Stimulated activated CD8-positive, alpha-beta memory T cell treated with anti-CD3 and anti-CD28 coated beads, Interleukin-4, amount 100 ng/mL, for 4 hours (primary cell): ENCODE measurements at places on chromosomes 5 and 9.

GRCh38 chr9:119559986-119560385 is 190.8 kb upstream of the BRINP1 start:
- DNase-seq: no peak

DNA sequence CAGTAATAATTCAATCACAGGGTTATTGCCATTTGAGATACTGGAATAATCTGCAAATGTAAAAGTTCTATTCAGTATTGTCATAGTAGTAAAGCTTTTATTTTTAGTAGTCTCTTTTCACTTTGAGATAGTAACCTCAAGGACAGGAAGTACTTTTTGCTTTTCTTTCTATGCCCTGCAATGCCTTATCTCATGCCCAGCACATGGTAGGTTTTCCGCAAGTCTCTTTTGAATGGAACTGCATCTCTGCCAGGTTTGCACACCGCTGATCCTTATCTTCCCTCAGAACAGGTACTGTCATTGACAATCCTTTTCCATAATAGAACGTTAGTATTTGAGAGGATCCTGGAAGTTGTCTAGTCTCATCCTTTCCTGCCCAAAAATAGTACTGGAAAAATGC is 91.8 kb upstream of the IFNK start:
- DNase-seq: no peak

GRCh38 chr9:91312717-91313325 is 48.9 kb downstream of the AUH start:
- no peak for DNase-seq

- DNase-seq: no peak
These were observed 7.9 kb upstream of the SYK start for GRCh38 chr9:90793729-90794128.

DNA sequence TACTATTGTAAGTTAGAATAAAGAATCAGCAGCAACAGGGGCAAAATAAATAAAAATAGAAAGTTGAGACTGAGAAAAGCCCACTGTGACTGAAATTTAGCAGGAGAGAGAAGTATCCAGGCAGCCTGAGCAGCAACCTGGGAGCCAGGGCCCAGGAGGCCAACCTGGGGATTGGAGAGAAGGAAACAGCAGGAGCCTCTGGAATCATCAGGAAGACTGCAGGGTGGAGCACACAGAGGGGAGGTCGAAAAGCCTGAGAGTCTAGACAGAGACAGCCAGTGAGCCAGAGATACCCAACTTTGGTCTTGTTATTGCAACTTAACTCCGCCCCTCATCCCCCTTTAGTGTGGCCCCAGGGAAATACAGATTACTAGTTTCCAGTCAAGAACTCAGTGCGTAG is 98.6 kb downstream of the SLC1A3 start:
- no peak for DNase-seq

DNA sequence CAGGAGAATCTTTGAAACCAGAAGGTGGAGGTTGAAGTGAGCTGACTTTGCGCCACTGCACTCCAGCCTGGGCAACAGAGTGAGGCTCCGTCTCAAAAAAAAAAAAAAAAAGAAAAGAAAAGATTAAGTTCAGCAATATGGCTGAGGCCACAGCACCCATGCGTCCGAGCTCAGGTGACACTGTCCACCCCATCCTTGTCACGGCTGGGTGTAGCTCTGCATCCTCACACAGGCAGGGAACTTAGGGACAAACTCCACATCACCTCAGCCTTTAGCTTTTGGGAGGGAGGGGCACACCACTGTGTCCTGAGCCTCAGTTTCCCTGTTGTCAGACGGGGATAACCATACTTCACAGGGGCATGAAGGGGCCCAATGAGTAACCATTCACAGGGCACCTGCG is 15.5 kb downstream of the FGD3 start:
- no peak for DNase-seq

GRCh38 chr5:124952566-124952965 is 206.1 kb upstream of the ZNF608 start:
- no peak for DNase-seq

- no peak for DNase-seq
These were observed 61.8 kb downstream of the LRRC70 start for GRCh38 chr5:62640446-62640845.

DNA sequence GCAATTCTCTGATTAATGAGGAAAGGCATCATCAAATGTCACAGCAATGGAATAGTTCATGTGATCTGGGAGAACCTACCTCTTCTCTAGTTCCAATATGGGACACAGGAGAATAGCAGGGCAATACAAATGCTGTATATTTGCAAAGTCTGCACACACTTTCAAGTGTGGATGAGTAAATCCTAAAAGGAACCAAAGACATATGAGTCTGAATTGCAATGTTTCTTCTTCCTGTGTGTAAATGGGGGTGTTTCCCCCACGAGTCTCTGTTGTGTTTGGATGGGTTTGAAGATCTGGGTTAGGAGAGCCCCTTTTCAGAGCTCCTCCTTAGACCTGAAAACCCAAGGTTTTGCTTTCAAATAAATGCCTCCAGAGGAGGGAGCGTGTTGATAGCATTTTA is 26.9 kb downstream of the SLC46A2 start:
- DNase-seq: no peak

DNA sequence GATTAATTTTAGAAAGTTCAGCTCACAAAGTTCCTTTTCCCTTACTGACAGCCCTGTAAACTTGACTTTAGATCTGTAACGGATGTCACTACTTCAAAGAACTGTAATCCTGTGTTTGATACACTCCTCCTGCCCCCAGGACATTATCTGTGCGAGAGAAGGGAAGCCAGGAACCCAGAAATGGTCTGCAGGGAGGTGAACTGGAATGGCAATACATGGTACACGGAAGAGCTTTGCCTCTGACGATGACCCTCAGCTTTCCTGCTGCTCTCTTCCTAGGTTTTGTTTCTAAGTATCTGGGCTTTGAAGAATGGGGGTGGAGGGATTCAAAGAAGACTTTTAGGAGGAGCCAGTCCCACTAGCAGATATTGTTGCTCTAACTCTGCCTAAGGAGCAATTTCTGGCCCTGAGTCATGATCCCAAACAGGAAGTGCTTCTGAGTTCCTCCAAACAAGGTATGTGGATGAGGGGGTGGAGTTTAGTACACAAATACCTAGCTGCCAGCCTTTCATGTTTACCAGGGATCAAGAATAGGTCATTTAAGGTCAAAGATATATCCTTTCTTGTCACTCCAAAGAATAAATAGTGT is 43.4 kb upstream of the TMC1 start:
- DNase-seq: no peak

DNA sequence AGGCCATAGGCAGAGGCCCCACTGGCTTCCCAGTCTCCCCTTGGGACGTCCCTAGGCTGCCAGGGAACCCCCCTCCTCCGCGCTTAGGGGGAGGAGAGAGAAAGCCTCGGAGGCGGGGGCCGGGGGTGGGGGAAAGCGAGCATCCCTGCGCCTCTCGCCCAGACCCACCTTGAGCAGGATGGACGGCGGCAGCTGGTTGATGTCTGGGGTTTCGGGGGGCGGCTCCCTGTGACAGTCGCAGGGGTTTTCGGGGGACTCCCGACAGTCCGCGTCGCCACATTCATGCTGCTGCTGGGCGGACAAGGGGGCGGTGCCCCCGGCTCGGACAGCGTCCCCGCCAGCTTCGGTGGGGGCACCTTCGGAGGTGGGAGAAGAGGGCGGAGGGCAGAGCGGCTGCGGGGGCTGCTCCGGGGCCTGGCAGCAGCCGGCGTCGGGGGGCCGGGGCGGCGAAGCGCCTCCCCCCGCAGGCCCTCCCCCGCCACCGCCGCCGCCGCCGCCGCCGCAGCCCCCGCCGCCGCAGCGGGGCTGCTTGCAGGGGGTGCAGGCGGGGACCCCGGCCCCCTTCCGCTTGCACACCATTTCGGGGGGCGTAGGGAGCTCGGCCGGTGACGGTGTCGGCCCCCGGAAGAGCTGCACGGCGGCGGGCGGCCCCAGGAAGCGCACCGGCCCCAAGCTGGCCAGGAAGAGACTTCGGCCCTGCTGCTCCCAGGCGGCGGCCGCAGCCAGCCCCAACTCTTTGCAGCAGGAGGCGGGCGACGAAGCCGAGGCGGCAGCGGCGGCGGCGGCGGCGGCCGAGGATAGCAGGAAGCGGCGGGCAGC is 1.2 kb downstream of the FBXL17 start:
- DNase-seq: no peak

DNA sequence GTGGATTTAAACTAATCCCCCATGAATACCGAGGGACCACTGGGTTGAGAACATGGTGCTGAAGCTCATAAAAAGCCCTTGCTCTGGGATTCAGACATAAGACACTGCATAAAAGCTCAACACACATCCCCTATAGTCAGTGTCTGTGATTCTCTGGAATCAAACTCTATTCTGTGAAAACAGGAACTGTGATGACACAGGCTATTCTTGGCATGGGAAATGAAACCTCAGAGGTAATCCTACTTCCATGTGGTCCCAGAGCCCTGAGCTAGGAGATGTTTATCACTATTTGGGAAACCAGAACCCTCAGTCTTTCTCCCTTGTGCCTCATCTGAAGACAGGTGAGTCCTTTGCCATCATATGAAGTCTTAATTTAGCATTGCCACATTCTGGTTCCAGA is 135.4 kb upstream of the PRSS3 start:
- no peak for DNase-seq

DNA sequence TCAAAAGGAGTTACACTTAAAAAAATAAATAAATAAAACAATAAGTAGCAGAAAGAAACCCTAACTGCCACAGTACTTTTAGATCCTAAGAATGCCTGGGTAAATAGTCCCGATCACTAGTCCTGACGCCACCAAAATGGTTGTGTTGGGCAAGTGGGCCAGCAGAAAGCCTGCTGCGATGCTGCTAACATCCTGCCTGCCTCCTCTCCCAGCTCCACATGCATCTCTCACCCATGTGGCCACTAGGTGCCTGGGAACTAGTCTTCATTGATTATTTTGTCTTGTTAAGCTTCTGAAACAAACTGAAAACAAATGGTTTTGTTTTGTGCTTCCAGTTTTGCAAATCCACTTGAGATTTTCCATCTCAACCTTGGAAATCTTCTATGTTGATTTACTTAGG is 54.4 kb upstream of the TRAF1 start:
- DNase-seq: no peak

GRCh38 chr9:129182122-129182521 is 4.1 kb upstream of the IER5L start:
- DNase-seq: no peak

GRCh38 chr9:129289883-129290282 is 111.8 kb upstream of the IER5L start:
- no peak for DNase-seq

DNA sequence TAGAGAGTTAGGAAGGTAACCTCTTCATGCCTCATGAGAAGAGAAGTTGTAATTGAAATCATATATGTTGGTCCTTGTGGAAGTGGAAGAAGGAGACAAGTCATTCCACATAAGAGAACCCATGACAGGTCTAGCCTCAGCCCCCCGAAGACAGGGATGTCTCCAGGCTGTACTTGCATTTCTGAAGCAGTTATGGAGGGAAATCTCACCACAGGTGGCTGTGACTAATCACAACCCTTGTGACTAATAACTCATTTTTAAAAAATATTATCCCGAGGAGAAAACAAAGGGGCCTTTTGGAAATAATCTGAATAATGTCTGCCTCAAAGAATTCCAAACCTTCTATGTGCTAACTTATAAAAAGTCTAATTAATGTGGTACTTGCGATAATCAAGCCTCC is 262.1 kb upstream of the RPS23 start:
- DNase-seq: no peak

DNA sequence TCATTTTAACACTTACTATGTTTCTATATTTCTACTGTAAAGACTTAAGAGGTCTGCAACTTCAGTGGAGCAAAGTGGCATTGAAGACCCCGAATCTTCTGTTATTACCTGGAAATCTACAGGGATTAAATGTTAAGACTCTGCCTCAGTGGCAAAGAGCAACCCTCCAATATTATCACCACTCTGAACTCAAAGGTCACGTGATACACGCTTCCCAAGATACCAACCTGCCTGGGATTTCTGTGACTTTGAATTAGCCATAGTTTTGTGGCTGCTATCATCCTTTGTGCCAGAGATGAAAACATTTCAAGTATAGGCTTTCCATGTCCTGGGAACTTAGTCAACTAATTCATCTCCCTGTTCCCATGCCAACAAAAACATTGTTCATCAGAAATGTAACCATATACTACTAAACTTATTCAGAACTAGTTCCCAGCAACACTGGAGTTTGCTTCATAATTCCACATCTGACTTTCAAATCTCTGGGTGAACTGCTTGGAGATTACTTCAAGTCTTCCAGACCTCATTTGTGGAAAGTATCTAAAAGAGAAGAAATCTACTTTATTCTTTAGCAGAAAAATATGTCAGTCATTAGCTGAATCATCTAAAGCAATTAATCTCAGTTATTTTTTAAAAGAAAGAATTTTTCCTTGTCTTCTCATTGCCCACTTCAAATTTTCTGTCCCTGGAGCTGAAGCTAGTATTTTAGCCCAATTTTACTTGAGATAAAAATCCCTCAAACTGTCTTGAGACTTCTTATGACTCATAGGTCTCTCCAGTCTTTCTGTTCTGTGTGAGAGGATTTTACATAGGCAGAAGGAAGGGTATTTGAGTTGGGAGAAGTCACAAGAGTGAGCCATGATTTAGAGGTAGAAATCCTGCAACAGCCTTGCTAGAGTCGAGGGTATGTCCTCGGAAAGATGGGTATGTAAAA is 83.0 kb downstream of the ZNF462 start:
- no peak for DNase-seq

DNA sequence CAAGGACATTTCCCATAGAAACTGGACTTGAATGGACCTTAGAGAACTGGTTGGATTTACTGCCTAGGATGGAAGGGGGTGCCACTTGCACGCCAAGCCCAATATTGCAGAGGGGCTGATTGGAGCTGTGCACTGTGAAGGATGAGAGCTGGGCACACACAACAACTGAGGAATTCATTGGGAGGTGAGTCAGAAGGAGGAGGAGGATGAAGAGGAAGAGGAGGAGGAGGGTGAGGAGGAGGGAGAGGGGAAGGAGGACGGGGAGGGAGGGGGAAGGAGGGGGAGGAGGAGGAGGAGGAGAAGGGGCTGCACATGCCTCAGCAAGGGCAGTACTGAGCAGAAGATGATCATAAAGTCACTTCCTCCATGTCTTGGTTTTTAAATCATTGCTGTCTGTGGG is 5.7 kb upstream of the ICE1 start:
- no peak for DNase-seq
